ENCODE measurements at places on chromosomes 2 and 18.

DNA sequence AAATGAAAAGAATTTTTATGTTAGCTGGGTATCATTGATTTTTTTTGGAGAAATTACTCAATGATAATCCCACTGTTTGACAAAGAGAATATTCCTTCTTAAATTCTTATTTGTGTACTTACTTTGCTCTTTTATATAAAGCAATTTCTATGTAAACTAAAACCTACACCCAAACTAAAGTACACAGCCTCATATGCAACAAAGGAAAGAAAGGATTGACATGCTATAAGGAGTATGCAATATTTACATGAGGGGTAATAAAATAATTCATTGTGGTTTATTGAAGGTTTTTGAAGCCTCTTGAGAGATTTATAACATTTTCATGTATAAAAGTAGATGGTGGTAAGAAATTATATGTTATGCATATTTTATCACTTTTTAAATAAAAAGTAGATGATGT is 368.5 kb downstream of the CDH7 start:
- DNase-seq: no peak

- peak; percentile 52 for DNase-seq
Observed at GRCh38 chr2:33598561-33599174, 431 bp downstream of the FAM98A start.

- peak; percentile 30 for DNase-seq
Observed at GRCh38 chr2:120488531-120488930, 142.6 kb downstream of the INHBB start.

GRCh38 chr2:63977904-63978303 is 41.3 kb downstream of the VPS54 start:
- no peak for DNase-seq

GRCh38 chr18:73824671-73825070 is 323.0 kb downstream of the FBXO15 start:
- DNase-seq: no peak

DNA sequence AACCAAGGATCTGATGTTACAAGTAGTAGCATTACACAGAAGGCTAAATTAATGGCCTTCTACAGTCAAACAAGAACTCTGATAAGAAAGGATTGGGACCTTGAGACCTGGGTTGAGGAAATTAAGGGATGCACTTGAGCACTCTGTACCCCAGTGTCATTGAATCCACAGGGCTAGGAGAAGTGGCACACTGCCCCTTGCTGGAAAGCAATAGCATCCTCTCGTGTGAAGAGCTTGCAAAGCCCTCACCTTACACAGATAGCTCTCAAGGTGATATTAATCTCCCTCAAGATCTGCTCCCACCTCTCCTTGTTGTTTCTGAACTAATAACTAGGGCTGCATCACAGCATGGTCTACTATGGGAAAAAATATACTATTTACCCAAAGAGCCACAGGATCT is 26.5 kb upstream of the CHST9 start:
- no peak for DNase-seq

DNA sequence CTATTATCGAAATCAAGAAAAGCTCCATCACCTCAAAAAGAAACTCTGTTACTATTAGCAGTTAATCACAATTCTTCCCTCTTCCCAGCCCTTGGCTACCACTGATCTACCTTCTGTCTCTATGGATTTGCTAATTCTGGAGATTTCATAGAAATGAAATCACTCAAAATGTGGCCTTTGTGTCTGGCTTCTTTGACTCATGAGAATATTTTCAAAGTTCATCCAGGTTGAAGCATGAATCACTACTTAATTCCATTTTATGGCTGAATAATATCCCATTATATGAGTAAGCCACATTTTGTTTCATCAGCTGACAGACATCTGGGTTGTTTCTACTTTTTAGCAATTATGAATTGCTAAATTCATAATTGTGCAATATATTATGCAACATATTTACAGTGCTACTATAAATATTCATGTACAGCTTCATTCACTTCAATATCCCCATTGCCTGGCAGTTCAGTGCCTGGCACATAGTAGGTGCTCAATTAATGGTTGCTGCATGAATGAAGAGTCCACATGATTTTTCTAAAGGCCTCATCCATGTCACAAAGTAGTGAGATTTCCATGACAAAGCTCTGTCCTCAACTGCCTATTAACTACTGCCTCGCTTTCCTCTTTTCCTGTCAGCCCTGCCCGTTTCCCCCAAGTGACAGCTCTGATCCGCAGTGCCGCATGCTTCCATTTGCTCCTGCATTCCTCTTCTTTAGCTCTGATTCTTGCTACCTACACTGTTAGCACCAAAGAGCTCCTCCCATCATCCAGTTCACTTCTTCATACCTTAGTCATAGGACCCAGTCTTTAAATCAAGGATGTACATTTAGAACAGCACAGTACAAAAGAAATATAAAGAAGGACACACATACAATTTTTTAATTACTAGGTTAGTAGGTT is 32.8 kb downstream of the CCDC93 start:
- no peak for DNase-seq

GRCh38 chr18:56569416-56569815 is 69.0 kb downstream of the TXNL1 start:
- no peak for DNase-seq

- DNase-seq: no peak
Observed at GRCh38 chr2:148948868-148949267, 73.8 kb downstream of the KIF5C start.

- peak; percentile 31 for DNase-seq
Observed at GRCh38 chr2:71894261-71894660, 253.4 kb downstream of the CYP26B1 start.

DNA sequence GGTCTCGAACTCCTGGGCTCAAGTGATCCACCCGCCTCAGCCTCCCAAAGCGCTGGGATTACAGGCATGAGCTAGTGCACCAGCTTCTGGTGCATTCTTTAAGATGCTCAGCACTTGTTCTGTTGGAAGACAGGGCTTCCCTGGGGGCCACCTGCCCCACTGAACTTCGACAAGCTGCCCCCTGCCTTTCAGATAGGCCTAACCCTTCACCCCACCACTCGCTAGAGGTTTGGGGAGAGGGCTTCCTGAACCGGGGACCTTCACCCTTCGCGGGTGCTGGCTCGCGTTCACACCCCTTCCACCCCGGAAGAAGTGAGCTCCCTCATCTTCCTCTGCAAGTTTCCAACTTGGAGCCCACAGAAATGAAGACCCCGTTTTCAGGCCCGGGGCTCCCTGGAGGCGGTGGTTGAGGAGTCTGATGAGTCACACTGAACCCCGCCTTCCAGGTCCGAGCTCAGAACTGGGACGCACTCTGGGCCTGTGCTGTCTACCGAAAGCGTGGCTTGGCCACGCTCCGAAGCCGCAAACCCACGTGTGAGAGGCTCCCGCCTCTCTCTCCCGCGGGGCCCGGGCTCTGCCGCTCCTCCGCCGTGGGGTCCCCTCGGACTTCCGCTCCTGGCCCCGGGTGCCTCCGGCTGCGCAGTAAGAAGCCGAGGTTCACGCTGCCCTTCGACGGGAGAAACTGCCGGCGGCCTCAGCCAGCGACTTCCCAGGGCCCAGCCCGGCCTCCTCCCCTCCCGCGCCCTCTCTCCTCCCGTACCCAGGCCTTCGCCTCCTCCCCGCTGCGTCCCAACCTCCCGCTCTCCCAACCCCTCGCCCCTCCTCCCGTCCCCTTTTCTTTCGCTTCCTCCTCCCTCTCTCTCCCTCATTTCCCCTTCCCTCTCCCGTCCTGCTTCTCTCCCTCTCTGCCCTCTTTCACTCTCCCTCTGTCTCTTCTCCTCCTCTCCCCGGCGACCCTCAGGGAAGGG is 47.5 kb upstream of the SP3 start:
- peak; percentile 76 for DNase-seq

- DNase-seq: no peak
Observed at GRCh38 chr2:96324721-96325040, 436 bp upstream of the ITPRIPL1 start.

DNA sequence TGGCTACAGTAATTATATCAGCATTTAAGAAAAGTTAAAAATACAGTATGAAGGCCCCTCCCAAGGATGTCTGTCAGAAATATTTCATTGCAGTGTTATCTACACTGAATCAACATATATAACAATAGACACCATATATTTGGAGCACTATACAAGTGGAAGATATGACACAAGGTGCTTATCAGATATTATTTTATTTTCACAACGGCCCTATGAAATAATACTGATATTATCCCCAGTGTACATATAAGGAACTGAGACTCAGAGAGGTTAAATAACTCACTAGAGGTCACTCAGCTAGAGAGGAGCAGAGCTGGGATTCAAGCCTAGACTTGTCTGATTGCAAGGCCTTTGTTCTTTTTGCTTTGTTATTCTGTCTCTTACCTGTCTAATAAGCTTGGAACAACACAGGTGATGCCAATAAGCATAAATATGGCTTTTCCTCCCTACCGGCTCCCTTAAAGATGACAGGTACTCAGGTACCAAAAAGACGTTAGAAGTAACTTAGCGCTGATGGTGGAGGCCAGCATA is 4.7 kb upstream of the SLC40A1 start:
- DNase-seq: no peak

GRCh38 chr2:33123216-33123615 is 176.5 kb downstream of the LTBP1 start:
- no peak for DNase-seq

- DNase-seq: no peak
Observed at GRCh38 chr2:1060372-1060771, 109.7 kb downstream of the SNTG2 start.

- no peak for DNase-seq
Observed at GRCh38 chr18:51236225-51236624, 38.7 kb upstream of the MEX3C start.
